ENCODE measurements at places on chromosomes 2 and 18.

GRCh38 chr18:58781627-58782194, 83.0 kb upstream of the ZNF532 start:
- DNase-seq, result no peak

GRCh38 chr2:196473617-196474016, 165.9 kb upstream of the CCDC150 start:
- DNase-seq, result no peak

GRCh38 chr2:104254017-104254416, 599.9 kb upstream of the POU3F3 start:
- DNase-seq, result no peak

GRCh38 chr18:4453874-4454536, 1.1 kb downstream of the DLGAP1 start:
- no peak for DNase-seq

DNA sequence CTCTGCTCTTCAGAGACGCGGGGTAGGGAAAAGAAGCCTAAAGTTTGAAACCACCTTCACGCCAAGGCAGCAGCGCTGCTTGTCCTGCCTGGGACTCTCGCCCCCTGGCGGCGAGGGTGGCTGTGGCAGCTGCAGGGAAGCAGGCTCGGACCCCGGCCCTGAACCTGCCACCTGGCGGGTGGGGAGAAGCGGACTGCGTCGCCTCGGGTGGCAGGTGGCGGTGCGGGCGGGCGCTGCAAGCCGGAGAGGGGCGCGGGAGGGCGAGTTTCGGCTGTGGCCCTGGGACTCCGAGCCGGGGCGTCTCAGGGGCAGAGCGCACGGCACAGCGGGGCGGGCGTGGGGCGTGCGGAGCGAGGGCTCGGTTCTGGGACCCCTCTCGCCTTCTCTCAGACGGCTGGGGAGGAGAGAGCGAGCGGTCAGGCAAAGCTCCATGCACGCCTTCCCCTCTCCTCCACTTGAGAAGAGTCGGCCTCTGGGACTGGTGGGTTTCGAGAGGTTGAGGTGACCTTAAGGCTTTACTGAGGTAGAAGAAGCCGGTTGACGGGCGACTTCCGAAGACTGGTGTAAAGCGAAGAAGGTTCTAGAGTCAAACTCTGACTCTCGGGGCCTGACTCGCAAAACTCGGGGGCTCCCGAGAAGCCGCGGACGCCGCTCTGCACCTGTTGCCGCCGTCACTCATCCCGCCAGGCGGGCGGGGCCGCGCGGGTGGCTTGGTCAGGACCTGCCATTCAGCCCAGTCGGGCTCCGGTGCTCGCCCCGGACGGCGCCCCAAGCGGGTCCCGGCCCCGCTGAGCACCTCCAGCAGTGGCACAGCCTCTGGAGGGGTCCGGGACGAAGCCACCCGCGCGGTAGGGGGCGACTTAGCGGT, 1.1 kb upstream of the BOLL start:
- no peak for DNase-seq

DNA sequence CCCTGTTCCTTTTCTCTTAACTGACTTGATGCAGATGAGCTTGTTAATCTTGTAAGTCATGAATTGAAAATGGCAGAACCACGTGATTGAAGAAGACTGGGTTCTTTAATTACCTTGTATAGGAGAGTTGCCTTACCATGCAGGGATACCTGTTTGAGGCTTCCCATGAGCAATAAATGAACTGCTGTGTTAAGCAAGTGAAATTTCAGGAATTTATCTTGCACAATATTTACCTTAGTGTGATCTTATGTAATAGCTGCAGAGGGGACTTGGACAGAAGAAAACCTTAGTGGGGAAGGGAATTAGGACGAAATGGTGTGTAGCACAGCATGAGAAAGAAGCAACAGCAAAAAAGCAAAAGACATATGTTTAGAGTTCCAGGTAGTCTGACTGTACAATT, 384.0 kb upstream of the TMEFF2 start:
- no peak for DNase-seq

- DNase-seq, result no peak
Measured at GRCh38 chr2:19000776-19001175, 357.6 kb downstream of the OSR1 start.

- DNase-seq, result no peak
Measured at GRCh38 chr2:235467588-235467987, 26.3 kb upstream of the AGAP1 start.

GRCh38 chr18:37578886-37579513, 13.4 kb upstream of the CELF4 start:
- DNase-seq, result no peak

DNA sequence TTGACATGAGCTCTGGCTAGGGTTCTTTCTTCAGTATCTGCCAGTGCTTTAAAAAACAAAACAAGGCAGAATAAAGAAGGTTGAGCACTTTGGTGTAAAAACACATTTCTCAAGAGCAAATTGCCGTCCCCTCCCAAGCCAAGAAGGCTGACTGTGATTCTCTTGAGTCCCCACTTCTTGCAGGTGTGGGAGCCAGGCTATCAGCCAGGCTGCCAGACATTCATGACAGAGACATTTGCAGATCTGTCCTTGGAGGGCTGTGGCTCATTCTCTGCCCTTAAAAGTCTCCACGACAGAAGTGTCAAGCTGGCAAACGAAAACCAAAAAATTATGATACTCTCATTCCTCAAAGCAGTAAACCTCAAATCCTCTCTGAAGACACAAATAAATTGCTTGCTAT, 749.3 kb upstream of the HS6ST1 start:
- no peak for DNase-seq

GRCh38 chr2:63840081-63840784, 1.5 kb upstream of the UGP2 start:
- DNase-seq, result no peak

DNA sequence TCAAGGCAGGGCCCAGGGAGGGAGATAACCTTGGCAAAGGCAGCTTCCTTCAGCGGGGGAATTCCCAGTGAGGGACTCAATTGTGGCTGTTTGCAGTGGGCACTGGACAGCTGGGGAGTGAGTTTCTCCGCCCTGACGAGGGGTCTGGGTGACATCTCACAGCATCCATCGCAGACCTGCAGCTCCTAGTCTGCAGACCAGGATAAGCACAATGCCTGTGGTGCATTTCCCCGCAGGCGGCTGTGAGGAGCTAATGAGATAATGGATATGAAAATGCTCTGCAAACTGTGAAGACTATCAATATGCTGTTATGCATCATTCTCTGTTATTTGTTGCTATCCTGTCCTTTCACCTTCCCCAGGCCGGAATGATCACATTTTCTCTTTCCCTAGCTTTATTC, 30.0 kb upstream of the CYP1B1 start:
- DNase-seq, result no peak

- no peak for DNase-seq
Measured at GRCh38 chr2:73640511-73640911, 1.7 kb downstream of the NAT8 start.

DNA sequence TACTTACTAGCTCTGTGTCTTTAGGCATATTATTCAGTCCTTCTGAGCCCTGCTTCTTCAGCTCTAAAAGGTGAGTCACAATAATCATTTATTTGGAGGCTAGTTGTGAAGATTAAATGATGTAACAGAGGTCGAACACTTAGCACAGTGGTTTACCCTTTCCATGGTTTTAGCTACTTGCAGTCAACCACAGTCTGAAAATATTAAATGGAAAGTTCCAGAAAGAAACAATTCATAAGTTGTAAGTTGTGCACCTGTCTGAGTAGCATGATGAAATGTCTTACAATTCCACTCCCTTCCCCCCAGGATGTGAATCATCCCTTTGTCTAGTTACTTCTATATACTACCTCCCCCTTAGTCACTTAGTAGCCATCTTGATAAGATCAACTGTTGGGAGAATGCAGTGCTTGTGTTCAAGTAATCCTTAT, 217.6 kb upstream of the THUMPD2 start:
- DNase-seq, result no peak

DNA sequence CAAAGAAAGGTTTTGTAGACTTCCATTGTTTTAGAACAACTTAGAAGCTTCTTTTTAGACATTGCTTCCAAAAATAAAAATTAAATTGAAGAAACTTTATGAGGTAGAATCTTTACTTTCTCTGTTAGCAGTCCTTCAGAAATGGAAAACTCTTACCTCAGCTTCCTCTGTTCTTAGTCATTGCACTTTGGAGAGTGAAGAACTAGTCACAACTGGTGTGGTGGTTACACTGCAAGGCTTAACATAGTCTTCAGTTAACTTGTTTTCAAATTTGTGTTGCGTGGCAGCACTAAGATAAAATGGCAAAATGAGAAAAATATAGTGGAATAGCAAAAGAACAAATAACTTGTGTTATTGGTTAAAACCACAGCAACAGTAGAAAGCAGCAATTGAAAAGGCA, 332.6 kb downstream of the KIAA1328 start:
- no peak for DNase-seq

DNA sequence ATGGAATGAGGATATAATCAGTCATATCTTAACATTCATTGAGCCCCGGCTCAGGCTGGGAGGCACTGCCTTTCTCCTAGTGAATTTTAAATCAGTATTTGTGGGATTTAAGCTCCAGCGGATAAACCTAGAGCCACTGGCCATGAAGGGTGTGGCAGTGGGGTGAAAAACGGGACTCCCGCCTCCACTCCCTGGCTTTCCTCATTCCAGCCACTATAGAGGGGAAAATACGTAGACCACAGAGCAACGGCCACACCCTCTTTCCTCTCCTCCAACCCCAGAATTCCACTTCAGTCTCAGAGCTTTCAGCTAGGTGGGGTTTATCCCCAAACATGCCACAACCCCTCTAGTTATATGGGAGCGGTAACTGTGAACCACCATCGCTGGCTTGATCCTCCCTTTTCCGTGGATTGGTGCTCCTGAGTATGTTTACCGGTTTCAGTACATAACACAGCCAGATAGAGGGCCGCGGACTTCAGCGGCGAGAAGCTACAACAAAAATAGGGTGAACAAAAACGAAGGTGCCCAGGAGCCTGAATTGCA, 70.6 kb upstream of the ITGB6 start:
- DNase-seq, result no peak

GRCh38 chr2:25072606-25073005, 30.7 kb downstream of the EFR3B start:
- no peak for DNase-seq

DNA sequence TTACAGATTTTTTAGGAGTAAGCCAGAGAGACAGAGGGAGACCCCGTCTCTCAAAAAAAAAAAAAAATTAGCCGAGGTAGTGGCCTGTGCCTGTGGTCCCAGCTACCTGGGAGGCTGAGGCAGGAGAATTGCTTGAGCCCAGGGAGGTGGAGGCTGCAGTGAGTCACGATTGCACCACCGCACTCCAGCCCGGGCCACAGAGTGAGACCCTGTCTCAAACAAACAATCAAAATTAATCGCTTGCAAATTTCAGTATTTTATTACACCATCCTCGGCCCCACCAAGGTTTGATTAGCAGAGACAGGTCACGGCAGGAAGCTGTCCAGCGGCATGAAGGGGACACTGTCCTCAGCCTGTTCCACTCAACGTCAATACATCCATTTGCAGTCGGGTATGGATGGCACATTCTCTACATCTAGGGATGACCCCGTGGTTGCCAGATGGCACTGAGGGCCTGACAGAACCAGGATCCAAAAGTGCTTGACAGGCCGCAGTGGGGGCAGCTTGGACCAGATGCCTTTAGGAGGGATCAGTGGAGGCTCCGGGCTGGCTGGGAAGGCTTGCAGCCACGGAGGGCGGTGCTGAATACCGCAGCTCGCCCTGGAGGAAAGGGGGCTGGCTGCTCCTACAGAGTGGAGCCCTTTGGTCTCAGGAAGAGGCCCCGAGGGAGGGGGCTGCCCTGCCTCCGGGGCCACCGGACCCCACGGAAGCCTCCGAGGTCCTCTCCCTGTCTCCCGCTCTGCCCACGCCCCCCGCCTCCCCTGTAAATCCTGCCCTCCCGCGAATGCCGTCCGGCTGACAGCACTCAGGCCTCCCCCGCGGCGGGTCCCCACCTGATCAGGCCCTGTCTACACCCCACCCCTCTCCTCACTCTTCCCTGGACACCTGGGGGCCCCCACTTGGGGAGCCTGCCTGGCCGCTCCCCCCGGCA, 13.1 kb downstream of the ASPRV1 start:
- DNase-seq, result no peak

DNA sequence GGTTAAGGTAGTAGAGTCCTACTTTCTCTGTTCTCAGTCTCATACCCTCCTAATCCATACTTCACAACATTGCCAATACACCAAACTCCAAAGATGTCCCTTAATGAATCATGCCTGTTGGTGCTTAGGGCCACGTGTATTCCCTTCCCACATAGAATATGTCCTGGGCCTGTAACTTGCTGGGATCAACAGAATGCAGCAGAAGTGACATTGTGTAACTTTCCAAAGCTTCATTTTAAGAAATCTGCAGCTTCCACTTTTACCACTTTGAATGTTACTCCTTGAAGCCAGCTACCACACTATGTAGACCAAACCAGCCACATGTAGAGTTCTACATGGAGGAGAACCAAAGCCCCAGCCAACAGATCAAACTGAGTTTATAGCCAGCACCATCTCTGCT, 58.5 kb upstream of the ARHGAP15 start:
- no peak for DNase-seq

DNA sequence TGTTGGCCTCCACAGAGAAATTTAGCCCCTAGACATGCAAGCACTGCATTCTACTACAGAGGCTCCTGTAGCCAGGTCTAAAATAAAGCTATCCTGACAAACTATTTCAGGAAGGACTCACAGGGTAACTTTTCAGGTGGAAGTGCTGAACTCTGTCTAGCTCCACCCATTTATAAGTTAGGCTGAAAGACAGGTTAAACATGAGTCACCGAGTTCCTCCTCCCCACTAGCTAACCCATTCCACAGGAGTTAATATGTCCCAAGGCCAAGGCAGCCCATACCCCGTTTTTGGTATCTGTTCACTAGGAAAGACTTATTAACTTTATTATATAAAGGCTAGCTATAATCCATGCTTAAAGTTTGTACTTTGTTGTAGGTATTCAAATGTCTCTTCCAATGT, 3.5 kb downstream of the CWC22 start:
- no peak for DNase-seq

GRCh38 chr2:133424876-133425275, 143.4 kb downstream of the NCKAP5 start:
- DNase-seq, result no peak

GRCh38 chr2:212548455-212548819, 9.8 kb upstream of the ERBB4 start:
- no peak for DNase-seq

- DNase-seq, result peak; percentile 93
Measured at GRCh38 chr2:64945973-64946768, 43.0 kb upstream of the SLC1A4 start.

DNA sequence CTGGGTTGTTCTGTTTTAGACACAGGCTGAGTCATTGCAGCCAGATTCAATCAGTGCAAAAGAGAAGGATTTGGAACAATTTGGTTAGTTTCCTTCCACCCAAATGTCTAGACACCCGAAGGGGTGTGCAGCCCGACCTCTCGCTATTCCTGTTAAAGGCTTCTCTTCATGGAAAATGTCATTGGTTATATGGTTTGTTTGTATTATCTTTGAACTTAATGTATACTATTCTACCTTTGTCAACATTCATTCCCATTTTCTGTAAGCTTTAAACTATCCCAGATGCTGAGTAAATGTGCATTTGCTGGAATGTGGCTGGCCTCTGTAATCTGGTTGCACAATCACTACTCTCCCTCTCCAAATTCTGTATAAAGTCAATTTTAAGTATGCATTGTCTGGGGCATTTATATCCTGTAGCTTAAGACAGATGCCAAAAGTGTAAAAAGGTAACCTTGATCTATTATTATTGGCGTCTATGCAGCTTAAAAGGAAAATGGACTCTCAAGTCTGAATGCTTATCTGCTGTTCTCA, 80.4 kb upstream of the RND3 start:
- DNase-seq, result no peak

All from GF-D8 (cell line).